Fibroblast of skin of right quadriceps (primary cell): ENCODE measurements at places on chromosomes 2 and 18.
A peak's percentile ranks its signal among the peaks of the same experiment; 100 is the strongest.

GRCh38 chr2:223601932-223602666, at the start of gene SCG2:
Gene SCG2 (minus strand): TSS chr2:223602361. CDS start chr2:223599282, 3,079 bp downstream.
- peak; percentile 83 for DNase-seq

- DNase-seq, result no peak
Measured at GRCh38 chr18:47737198-47737830, 193.1 kb downstream of the SMAD2 start.

DNA sequence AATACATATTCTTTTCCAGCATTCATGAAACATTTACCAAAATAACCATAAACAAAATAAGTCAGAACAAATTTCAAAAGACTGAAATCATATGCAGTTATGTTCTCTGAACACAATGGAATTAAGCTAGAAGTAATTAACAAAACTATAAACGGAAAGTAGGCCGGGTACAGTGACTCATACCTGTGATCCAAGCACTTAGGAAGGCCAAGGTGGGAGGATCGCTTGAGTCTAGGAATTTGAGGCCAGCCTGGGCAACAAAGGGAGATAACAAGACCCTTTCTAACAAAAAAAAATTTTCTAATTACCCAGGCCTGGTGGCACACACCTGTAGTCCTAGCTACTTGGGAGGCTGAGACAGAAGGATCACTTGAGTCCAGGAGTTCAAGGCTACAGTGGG, 14.9 kb downstream of the ATAD2B start:
- peak; percentile 20 for DNase-seq

- peak; percentile 75 for DNase-seq
Measured at GRCh38 chr2:134193006-134193405, 60.9 kb upstream of the MGAT5 start.
